ENCODE measurements at places on chromosomes 3 and 15. TPM values are rescaled to one million over a fixed set of nuclear protein-coding genes. Genes with fewer than 3 reads are reported as not detected.

The LRRC31 gene
- not detected for polyA plus RNA-seq

GRCh38 chr3:149442851-149443544 is 31.5 kb upstream of the TM4SF4 start:
- DNase-seq = no peak

- no peak for DNase-seq
These were observed 147.0 kb upstream of the LRRFIP2 start for GRCh38 chr3:37321377-37321781.

GRCh38 chr3:3551981-3552380 is 247.2 kb upstream of the LRRN1 start:
- no peak for DNase-seq

The CDAN1 gene
- 16.0 TPM for polyA plus RNA-seq

All from forelimb muscle (tissue), 1 donor.